ENCODE measurements at places on chromosomes 4 and X.

DNA sequence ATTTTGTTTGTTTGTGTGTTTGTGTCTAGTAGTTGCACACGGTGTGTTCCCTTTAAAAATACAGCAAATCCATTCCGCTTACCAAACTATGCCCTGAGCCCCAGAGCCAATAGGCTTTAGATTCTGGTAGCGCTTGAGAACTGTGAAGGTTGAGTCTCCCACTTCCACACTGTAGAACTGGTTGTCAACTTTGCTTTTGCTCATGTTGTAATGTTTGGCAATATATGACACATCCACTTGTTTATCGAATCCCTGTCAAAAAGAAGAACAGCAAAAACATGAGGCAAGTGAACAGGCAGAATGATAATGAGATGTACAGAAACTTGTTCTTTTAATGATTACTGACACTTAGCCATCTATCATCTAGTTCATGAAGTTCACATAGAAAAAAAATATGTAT is 200.6 kb downstream of the MAPK10 start:
- DNase-seq: no peak

DNA sequence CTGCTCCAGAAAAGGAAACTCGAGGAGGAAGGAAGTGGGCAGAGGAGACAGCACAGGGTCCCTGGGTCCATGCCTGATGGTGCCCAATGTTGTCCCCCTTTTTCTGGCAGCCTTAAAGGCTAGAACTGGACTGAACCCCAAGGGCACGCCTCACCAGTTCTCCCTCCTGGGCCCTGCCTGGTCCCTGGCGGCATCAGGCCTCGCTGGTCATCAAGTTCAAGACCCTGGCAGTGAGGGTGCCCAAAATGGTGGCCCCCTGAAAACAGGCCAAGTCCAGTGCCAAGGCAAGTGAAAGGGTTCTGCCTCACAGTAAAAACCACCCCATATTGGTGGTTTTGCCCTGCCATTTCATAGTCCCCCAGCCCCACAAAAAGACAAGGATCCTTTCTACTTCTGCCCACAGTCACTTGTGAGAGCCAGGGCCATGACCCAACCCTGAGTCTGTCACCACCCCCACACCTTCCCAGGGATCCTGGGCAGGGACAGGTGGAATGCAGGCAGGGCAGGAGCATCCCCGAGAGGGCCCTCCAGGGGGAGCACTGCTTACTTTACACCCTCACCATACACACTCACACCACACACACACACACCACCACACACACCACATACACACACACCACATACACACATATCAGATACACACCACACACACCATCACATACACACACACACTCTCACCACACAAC is 107.6 kb downstream of the DCTD start:
- no peak for DNase-seq

GRCh38 chr4:5760246-5760645 is 49.2 kb downstream of the EVC start:
- DNase-seq: no peak

- DNase-seq: no peak
Observed at GRCh38 chrX:150199803-150200202, 163.3 kb upstream of the MAMLD1 start.

DNA sequence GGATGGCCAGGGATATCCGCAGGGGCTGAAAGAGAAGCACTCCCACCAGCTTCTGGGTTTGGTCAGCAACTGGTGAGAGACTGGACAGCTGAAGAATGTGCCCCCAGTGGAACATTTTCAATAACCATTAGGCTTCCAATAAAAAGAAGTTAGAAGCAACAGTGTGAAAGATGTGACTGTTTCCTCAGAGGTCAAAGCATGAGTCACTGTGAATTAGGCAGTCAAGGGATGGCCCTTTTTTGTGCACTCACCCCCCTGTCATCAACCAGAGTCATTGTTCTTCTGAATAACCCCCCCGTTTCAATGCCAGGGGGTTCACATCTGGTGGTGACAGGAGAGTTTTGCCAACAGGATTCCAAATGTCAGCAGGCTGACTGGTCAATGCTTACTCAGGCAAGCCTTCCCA is 74.6 kb upstream of the SH3RF1 start:
- DNase-seq: no peak

DNA sequence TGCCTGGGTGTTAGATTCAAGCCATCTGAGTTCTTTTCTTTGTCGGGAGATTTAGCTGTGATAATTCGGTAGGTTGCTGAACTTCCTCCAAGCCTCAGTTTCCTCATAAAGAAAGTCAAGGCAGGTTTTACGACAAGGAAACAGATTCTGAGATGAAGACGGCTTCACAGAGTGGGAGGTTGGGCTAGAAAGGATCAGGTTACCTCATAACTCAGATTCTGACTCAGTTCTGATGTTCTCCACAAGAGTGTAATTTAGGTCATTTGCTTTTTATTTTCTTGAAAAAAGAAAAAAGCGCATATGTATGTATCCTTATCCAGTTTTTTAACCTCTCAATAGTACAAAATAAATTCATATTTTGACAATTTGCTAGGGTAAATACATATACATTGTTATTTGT is 47.2 kb upstream of the ELOVL6 start:
- DNase-seq: no peak

- peak; percentile 56 for DNase-seq
Observed at GRCh38 chr4:681736-682451, 7.1 kb downstream of the SLC49A3 start.

GRCh38 chr4:128737098-128737513 is 72.4 kb upstream of the JADE1 start:
- DNase-seq: no peak

- no peak for DNase-seq
Observed at GRCh38 chrX:42538405-42538804, 239.6 kb downstream of the PPP1R2C start.

- no peak for DNase-seq
Observed at GRCh38 chr4:81549984-81550383, 78.3 kb upstream of the RASGEF1B start.

- no peak for DNase-seq
Observed at GRCh38 chr4:4402966-4403365, 16.1 kb downstream of the NSG1 start.
